GM23248 (cell line): ENCODE measurements at places on chromosomes 5 and 9. TPM values are rescaled to one million over a fixed set of nuclear protein-coding genes. Genes with fewer than 3 reads are reported as not detected.

TAF11L13 gene
- total RNA-seq, result not detected in 2 replicates

ZNF454 gene
- 0.97 and 1.9 TPM in 2 replicates for total RNA-seq

SPINK5 gene
- total RNA-seq, result not detected in 2 replicates

TTLL11 gene
- 6.3 and 6.4 TPM in 2 replicates for total RNA-seq

PCDHGB6 gene
- total RNA-seq, result 1.9 and 4.3 TPM in 2 replicates

TTC1 gene
- total RNA-seq, result 39.9 and 46.8 TPM in 2 replicates

NTNG2 gene
- total RNA-seq, result 1.5 and 2.5 TPM in 2 replicates

LAMC3 gene
- not detected in 2 replicates for total RNA-seq

GFPT2 gene
- total RNA-seq, result 45.2 and 49.1 TPM in 2 replicates

GGTA1 gene
- total RNA-seq, result not detected in 2 replicates

TGFBR1 gene
- 73.9 and 75.1 TPM in 2 replicates for total RNA-seq

PAM gene
- 460 and 499 TPM in 2 replicates for total RNA-seq

GPX8 gene
- total RNA-seq, result 233 and 241 TPM in 2 replicates

MCTP1 gene
- not detected in 2 replicates for total RNA-seq

PCDHA11 gene
- not detected in 2 replicates for total RNA-seq

PCSK1 gene
- total RNA-seq, result 0.13 and 0.86 TPM in 2 replicates

TMC1 gene
- 2.4 TPM in 1 of 2 replicates, not detected in the other for total RNA-seq

ADGRV1 gene
- total RNA-seq, result not detected in 2 replicates

IFNB1 gene
- total RNA-seq, result not detected in 2 replicates

DRD1 gene
- not detected in 2 replicates for total RNA-seq

CD14 gene
- 1.9 and 6.1 TPM in 2 replicates for total RNA-seq

BHMT2 gene
- total RNA-seq, result 4.4 and 15.9 TPM in 2 replicates

TNFSF8 gene
- not detected in 2 replicates for total RNA-seq

ZFP37 gene
- 1.7 and 2.9 TPM in 2 replicates for total RNA-seq

ITGA1 gene
- total RNA-seq, result 18.4 and 18.6 TPM in 2 replicates

ANKRD55 gene
- not detected in 2 replicates for total RNA-seq

RNF208 gene
- 0.65 TPM in 1 of 2 replicates, not detected in the other for total RNA-seq

NRARP gene
- total RNA-seq, result 0.32 TPM in 1 of 2 replicates, not detected in the other

TRIM36 gene
- total RNA-seq, result 0.13 TPM in 1 of 2 replicates, not detected in the other

MEGF10 gene
- not detected in 2 replicates for total RNA-seq

CAVIN4 gene
- total RNA-seq, result 1.7 and 1.9 TPM in 2 replicates

NR2F1-AS1 gene
- 8.3 and 13.4 TPM in 2 replicates for total RNA-seq

SOHLH1 gene
- total RNA-seq, result not detected in 2 replicates

TIMD4 gene
- not detected in 2 replicates for total RNA-seq

DDX4 gene
- not detected in 2 replicates for total RNA-seq

PHF24 gene
- 0.25 TPM in 1 of 2 replicates, not detected in the other for total RNA-seq

LCN12 gene
- total RNA-seq, result not detected in 2 replicates

PROP1 gene
- not detected in 2 replicates for total RNA-seq

SOX30 gene
- not detected in 2 replicates for total RNA-seq

FOXD4 gene
- 0.63 TPM in 1 of 2 replicates, not detected in the other for total RNA-seq

ZNF367 gene
- 7.3 and 9.3 TPM in 2 replicates for total RNA-seq

NRG2 gene
- not detected in 2 replicates for total RNA-seq

PRR7 gene
- 23.9 and 24.8 TPM in 2 replicates for total RNA-seq

PNPLA7 gene
- total RNA-seq, result 0.54 and 0.89 TPM in 2 replicates

GPR150 gene
- 1.1 TPM in 1 of 2 replicates, not detected in the other for total RNA-seq

IL11RA gene
- 50.7 and 52.3 TPM in 2 replicates for total RNA-seq

EXOC3 gene
- 32.4 and 39.9 TPM in 2 replicates for total RNA-seq
